ENCODE measurements at places on chromosomes 4 and X. TPM values are rescaled to one million over a fixed set of nuclear protein-coding genes. Genes with fewer than 3 reads are reported as not detected.

Gene P2RY8
- 0.02 TPM for total RNA-seq

Gene SPINK2
- total RNA-seq, result 0.18 TPM

Gene NDNF
- not detected for total RNA-seq

Gene MAGEC1
- total RNA-seq, result not detected

Gene AKAP14
- not detected for total RNA-seq

Gene RPL9
- 892 TPM for total RNA-seq

Gene FHDC1
- 0.86 TPM for total RNA-seq

Gene SPP1
- total RNA-seq, result 162 TPM

Gene PRRG1
- total RNA-seq, result 5.6 TPM

Gene HMGN5
- 2.3 TPM for total RNA-seq

Gene CLGN
- total RNA-seq, result 6.6 TPM

Gene RIPPLY1
- 0.12 TPM for total RNA-seq

Gene UGT2A3
- 0.07 TPM for total RNA-seq

Gene PAK3
- not detected for total RNA-seq
